ENCODE measurements at places on chromosomes 16 and 17.
A peak's percentile ranks its signal among the peaks of the same experiment; 100 is the strongest.

DNA sequence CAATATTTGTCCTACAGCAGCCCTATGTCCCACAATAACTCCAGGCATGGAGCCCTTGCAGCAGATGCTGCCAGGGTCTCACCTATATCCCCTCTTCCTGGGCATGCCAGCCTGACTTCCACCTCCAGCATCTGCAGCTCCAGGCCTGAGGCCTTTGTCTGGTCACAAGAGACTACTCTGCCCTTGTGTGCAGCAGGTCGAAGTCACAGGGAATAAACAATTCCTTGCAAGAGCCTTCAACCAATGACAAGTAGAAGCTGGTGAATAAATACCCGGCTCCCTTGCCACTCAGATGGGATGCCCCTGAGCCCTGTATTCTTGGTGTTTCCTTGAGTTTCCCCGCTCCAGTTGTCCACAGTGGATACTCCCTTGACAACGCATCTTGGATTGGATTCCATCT lies 23.0 kb downstream of the CES1 start:
- no peak for DNase-seq

DNA sequence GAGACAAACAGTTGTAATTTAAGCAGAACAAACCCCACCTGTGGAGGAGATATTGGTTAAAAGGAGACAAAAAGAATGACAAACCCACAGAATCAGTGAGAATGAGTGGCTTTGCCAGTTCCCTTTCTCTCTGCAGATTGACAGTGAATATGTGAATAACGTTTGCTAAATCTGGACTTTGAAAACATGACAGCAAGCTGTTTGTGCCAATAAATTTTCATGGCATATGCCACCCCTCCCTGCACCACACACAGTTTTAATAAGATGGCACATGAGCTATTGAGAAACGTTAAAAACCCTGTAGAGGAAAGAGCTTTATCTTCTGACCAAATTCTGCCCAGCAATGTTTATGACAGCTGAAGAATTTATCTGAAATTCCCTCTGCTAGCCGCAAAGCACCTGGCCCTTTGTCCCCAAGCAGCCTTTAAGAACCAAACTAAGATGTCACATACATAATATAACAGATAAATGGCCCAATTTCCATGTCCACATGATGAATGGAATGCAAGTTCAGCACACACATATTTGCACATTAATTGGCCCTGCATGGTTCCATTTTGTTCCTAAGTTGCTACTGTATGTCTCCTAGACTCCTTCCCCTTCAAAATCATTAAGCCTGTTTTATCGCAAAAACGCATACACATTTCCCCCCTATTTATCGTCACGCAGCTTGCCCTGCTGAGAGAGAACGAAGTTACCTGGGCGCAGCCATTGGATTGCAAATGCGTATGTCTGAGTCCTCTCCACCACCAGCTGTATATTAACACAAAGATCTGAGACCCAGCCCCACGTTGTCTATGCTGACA lies 773.5 kb upstream of the EEF2KMT start:
- DNase-seq: no peak

DNA sequence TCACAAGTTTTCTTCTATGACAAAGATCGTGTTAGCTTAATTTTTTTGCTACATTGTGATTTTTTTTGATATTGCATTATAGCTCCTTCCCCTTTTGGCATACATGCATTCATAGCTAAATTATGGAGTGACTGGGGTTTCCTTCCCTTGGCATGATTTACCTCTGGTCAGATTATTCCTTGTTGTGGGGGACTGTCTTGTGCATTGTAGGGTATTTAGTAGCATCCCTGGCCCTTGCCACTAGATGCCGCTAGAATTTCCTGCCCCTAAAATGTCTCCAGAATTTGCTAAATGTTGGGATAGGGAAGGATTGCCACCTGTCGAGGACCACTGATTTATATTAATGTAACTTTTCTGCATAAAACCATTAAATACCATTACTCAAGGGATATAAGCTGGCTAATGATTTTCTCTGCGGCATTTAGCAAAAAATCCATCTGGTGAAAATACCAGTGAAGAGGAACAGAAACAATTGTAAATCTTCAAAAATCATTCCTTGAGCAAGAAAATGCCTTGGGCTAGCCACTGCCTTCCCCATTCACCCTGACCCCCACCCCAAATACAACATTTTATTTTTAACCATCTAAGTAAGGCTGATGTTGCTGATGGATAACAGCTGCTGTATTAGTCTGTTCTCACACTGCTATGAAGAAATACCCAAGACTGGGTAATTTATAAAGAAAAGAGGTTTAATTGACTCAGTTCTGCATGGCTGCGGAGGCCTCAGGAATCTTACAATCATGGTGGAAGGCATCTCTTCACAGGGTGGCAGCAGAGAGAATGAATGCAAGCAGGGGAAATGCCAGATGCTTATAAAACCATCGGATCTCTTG lies 195.2 kb downstream of the MAP2K6 start:
- no peak for DNase-seq

GRCh38 chr16:4944333-4945281 lies 7.7 kb upstream of the PPL start:
- peak; percentile 86 for DNase-seq

DNA sequence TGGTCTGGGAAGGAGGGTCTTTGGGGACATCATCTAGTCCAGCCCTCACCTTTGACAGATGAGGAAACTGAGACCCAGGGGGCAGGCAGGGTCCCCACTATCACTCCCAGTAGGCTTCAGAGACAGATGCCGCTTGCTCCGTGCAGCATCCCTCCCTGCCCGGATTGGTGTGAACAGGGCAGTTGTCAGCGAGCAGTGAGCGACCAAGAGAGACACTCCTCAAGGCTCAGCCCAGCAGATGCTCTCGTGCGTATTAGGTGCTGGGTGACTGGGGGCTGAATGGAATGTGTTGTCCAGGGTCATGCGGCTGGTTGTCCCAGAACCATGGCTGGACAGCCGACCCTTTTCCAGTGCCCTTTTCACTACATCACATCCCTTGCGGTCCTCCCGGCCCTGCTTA lies 49.0 kb downstream of the MPRIP start:
- no peak for DNase-seq

- no peak for DNase-seq
Observed at GRCh38 chr17:15952916-15953790, 8.2 kb downstream of the ADORA2B start.

- no peak for DNase-seq
Observed at GRCh38 chr16:3590736-3591435, 13.7 kb upstream of the NLRC3 start.

DNA sequence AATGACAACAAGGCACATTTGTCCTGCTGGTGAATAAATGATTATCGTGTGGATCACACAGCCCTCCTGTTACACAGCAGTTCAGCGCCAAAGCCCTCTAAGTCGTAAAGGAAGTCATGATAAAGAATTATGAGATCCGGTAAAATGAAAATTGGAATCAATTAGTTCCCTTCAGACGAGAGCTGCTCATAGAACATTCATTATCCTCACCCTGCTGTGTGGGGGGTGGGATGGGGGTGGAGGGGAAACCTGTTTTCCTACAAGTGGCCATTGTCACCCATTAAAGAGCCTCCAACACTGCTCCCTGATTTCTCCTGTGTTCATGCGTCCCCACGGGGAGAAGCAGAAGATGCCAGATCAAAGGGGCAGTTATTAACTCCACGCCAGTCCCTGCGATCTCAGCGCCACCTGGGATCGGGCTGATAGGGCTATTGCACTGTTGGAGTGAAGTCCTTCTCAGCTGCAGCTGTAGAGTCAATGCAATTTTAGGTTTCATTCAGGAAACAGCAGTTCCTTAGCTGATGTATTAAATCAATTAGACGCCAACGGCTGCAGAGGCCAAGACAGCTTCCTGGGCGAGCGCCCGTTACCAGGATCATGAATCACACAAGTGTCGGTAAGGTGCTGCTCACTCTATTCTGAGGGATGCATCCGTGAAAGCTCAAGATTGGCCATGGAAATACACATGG lies 19.2 kb upstream of the CACNG4 start:
- no peak for DNase-seq

- no peak for DNase-seq
Observed at GRCh38 chr16:51982715-51983680, 563.9 kb downstream of the TOX3 start.

- no peak for DNase-seq
Observed at GRCh38 chr17:5234645-5235576, at the start of gene SCIMP. SCIMP (minus strand) TSS chr17:5234860; CDS start chr17:5234755, 105 bp downstream.

GRCh38 chr17:35171834-35172233 lies 22.4 kb downstream of the SLC35G3 start:
- DNase-seq: no peak

All from left forelimb (tissue), 1 donor.